ENCODE measurements at places on chromosomes 16 and 17. TPM values are rescaled to one million over a fixed set of nuclear protein-coding genes. Genes with fewer than 3 reads are reported as not detected.

MT1H gene
- polyA plus RNA-seq = not detected

TMEM238L gene
- polyA plus RNA-seq = not detected

C1QTNF1 gene
- polyA plus RNA-seq = 13.8 TPM

TLCD3B gene
- 0.13 TPM for polyA plus RNA-seq

C16orf92 gene
- not detected for polyA plus RNA-seq

CCDC154 gene
- polyA plus RNA-seq = 0.04 TPM

NRN1L gene
- polyA plus RNA-seq = 0.22 TPM

KRTAP1-1 gene
- polyA plus RNA-seq = 0.32 TPM

CCDC57 gene
- polyA plus RNA-seq = 11.6 TPM

SEPTIN12 gene
- not detected for polyA plus RNA-seq

HBQ1 gene
- not detected for polyA plus RNA-seq

TP53TG3F gene
- polyA plus RNA-seq = not detected

RNF227 gene
- polyA plus RNA-seq = 2.9 TPM

CNGB1 gene
- polyA plus RNA-seq = not detected

ESRP2 gene
- 0.04 TPM for polyA plus RNA-seq

PPY gene
- not detected for polyA plus RNA-seq

KCNH6 gene
- 0.04 TPM for polyA plus RNA-seq

IKZF3 gene
- polyA plus RNA-seq = not detected

DPEP3 gene
- not detected for polyA plus RNA-seq

EPOP gene
- polyA plus RNA-seq = 0.52 TPM

ZNF764 gene
- 2.6 TPM for polyA plus RNA-seq

ADAD2 gene
- polyA plus RNA-seq = not detected

WFIKKN1 gene
- polyA plus RNA-seq = not detected

C1QL1 gene
- 0.39 TPM for polyA plus RNA-seq

BRIP1 gene
- polyA plus RNA-seq = 6.2 TPM

PIRT gene
- not detected for polyA plus RNA-seq

CEP112 gene
- 4.4 TPM for polyA plus RNA-seq

HBM gene
- polyA plus RNA-seq = not detected

OR1F1 gene
- polyA plus RNA-seq = 0.64 TPM

CD79B gene
- polyA plus RNA-seq = 0.36 TPM

ZNF597 gene
- polyA plus RNA-seq = 1.5 TPM

TSPAN10 gene
- polyA plus RNA-seq = 3.0 TPM

GPRC5C gene
- polyA plus RNA-seq = 0.33 TPM

PPM1E gene
- polyA plus RNA-seq = 0.04 TPM

FOXO3B gene
- polyA plus RNA-seq = 5.8 TPM

TAT gene
- not detected for polyA plus RNA-seq

CCL8 gene
- polyA plus RNA-seq = 0.11 TPM

HES7 gene
- not detected for polyA plus RNA-seq

DNAI2 gene
- polyA plus RNA-seq = not detected

KRTAP2-3 gene
- 1.4 TPM for polyA plus RNA-seq

MYO15B gene
- polyA plus RNA-seq = 0.72 TPM

PTX4 gene
- polyA plus RNA-seq = not detected

RABEP1 gene
- 29.1 TPM for polyA plus RNA-seq

PRCD gene
- polyA plus RNA-seq = 0.21 TPM

NPIPA5 gene
- polyA plus RNA-seq = 16.5 TPM

TIGD7 gene
- 2.0 TPM for polyA plus RNA-seq

Data from BJ (cell line).